DMS153 (cell line): ENCODE measurements at places on chromosomes 2 and 18.

DNA sequence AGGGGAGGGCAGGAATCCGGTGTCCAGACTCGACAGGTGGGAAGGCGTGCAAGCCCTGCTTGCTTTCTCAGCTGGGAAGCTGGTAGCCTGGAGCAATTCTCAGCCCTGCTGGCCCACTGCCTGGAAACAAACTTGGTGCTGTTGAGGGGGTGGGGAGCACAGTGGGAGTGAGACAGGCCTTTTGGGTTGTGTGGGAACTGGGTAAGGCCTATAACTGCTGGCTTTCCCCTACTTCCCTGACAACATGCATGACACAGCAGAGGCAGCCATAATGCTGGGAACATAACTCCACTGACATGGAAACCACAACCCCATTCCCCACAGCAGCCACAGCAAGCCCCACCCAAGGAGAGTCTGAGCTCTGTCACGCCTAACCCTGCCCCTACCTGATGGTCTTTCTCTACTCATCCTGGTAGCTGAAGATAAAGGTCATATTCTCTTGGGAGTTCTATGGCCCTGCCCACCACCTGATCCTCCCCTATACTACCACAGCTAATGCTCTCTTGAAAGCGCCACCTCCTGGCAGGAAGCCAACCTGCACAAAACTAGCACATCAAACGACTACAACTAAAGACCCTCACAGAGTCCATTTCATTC is 122.9 kb upstream of the ACVR1C start:
- no peak for DNase-seq

GRCh38 chr2:201182650-201183364 is at the start of gene CASP10:
CASP10 (plus strand) TSS chr2:201183141; CDS start chr2:201185778, 2,637 bp downstream.
- DNase-seq = no peak

- DNase-seq = peak; percentile 59
These were observed 324.8 kb downstream of the ALK start for GRCh38 chr2:29596584-29596983.

GRCh38 chr2:16037808-16038457 is 97.6 kb downstream of the MYCN start:
- DNase-seq = no peak

- no peak for DNase-seq
These were observed 1342.7 kb upstream of the PIK3C3 start for GRCh38 chr18:40612356-40612755.

DNA sequence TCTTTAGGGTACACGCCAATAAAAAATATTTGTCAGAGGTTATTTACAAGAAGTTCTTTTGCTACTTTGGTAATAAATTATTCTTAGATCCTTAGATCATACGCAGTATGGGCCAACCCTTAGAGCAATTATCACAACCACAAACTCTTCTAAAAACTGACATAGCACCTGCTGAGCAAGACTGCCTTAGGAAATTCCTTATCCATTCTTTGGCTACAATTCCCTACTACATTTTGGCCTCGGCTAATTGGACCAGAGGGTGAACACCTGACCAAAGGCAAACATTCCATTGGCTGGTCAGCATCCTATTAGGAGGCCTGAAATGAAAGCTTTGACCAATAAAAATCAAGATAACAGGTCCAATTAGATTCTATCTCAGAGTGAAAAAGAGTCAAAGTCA is 147.6 kb upstream of the CCDC68 start:
- no peak for DNase-seq

DNA sequence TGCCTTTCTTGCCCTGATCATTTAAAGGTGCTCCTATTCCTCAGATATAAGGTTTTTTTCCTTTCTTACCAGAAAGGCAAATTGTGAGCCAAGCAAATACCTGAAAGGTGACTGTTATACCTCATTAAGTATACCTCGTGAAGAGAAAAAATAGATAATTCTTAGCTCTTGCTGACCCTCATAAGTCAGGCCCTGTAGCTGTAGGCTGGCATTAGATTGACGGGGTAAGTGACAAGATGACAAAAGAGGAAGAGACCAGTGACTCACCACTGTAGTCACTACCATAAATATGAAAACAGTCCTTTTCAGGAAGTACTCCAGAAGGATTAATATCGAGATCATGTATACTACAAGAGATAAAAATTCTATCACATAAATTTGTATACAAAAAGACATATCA is 104.6 kb downstream of the PTPN4 start:
- no peak for DNase-seq

- DNase-seq = no peak
These were observed 69.8 kb upstream of the IL1R1 start for GRCh38 chr2:102072741-102073140.
